Astrocyte (in vitro differentiated cells and primary cell): ENCODE measurements at places on chromosomes 5 and 9. TPM values are rescaled to one million over a fixed set of nuclear protein-coding genes. Genes with fewer than 3 reads are reported as not detected.

Gene PKD2L2
- not detected in 2 replicates for total RNA-seq

Gene FGFR4
- 3.8 and 4.8 TPM in 2 replicates for total RNA-seq

- peak; percentile 67 for DNase-seq
Observed at GRCh38 chr5:65482296-65482735, 596 bp upstream of the ADAMTS6 start.

Gene PROB1
- total RNA-seq: 0.59 and 0.60 TPM in 2 replicates

DNA sequence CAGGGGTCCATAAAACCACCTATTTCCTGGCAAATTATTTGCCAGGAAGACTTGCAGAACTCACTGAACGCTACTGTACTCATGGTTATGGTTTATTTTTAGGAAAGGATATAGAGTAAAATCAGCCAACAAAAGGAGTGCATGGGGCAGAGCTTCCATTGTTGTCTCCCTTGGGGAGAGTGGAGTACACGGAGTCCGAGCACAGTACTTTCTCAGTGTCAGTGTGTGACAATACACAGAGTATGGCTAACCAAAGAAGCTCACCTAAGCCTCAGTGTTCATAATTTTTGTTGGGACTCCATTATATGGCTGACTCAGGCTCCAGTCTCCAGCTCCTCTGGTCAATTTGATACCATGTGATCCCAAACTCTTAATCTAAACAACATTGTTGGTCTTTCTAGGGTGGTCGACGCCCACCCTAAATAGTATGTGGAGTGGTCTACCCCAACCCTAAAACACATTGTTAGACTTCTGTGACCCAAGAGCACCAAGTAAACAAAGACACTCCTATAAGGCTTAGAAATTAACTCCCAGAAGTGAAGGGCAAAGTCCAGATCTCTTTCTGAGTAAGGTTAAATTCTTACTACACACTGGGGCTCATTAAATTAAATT lies 74.9 kb downstream of the SLC44A1 start:
- no peak for DNase-seq

Gene CBY3
- not detected in 2 replicates for total RNA-seq

- no peak for DNase-seq
Observed at GRCh38 chr5:171609806-171610452, 175.7 kb upstream of the SMIM23 start.

Gene ICE1
- 40.3 and 44.8 TPM in 2 replicates for total RNA-seq

- peak; percentile 22 for DNase-seq
Observed at GRCh38 chr5:4571248-4571948, 568.7 kb upstream of the ADAMTS16 start.

DNA sequence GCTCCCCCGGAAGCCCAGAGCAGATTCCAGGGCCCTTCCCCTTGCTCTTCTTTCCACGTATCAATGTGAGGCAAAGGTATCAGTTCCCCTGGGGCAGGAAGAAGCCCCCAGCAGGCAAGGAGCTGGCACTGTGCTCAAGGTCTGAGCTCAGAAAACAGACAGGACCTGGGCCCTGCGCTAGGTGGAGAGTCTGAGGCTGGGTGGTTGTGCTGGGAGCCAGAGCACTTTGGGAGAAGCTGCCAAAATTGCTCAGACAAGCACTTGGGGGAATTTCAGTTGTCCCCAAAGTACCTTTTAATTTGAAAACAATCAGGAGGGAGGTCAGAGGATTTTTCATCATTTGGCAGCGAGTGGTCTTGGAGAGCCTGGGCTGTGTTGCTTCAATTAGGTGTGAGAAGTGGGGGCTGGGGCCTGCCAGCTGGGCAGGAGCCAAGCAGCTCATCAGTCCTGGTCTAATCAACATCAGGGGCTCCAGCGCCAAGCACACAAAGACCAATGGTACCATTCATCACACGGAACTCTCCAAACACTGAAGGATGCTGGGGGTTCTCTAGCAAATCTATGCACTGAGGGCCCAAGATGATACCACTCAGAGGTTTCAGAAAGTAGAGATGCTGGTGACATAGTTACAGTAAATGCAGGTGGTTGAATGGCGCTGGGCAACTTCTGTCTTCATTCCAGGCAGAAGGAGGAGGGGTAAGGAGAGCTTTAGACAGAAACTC lies 176.5 kb downstream of the SNX18 start:
- no peak for DNase-seq
